ENCODE measurements at places on chromosomes 11 and 22.

GRCh38 chr22:19608003-19608690 lies 83.9 kb upstream of the CLDN5 start:
- no peak for DNase-seq

DNA sequence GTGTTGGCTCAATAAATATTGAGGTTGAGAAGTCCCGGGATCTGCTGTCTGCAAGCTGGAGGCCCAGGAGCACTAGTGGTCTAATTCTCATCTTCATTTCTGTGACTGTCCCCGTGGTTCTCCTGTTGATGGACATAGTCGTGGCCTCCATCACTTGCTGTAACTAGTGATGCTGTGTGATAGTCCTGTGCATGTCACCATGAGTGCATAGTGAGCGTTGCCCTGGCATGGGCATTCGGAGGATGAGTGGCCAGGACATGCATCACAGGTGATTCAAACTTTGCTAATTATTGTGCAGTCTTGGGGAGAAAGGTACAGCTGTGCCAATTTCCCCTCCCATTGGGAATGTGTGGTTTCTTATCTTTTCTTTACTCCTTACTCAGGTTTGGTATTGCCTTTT lies 902.2 kb downstream of the BRD1 start:
- no peak for DNase-seq

DNA sequence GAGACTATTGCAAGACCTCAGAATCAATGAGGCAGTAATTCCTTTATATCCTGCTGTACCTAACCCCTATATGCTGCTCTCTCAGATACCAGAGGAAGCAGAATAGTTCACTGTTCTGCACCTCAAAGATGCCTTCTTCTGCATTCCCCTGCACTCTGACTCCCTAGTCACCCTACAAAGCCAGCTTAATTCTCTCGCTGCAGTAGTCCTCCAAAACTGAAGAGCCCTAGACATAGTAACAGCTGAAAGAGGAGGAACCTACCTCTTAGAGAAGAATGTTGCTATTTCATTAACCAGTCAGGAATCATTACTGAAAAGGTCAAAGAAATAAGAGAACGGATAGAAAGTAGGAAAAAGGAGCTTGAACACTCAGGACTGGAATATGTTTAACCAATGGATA lies 49.3 kb downstream of the PRSS23 start:
- no peak for DNase-seq

DNA sequence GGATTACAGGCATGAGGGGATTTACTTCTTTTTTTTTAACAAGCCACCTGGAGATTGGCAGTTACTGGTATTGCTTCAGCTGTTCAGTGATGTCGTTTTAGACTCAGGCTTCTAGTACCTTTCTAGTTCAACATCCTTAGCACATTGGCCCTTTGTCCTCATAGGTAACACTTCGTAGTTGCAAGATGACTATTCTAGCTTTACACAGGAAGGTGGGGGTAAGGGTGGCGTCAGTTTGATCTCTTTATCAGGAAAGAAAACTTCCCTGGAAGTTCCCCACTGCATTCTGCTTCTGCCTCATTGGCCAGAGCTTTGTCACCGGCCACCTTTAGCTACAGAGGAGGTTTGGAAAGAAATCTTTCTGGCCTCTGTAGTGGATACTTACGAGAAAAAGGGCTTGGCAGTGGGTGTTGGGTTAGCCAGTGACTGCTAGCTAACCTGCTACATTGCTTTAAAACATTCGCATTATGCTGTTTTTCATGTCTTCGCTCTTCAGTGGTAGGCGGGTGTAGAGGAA lies 40.7 kb downstream of the SFI1 start:
- DNase-seq: peak; percentile 4

DNA sequence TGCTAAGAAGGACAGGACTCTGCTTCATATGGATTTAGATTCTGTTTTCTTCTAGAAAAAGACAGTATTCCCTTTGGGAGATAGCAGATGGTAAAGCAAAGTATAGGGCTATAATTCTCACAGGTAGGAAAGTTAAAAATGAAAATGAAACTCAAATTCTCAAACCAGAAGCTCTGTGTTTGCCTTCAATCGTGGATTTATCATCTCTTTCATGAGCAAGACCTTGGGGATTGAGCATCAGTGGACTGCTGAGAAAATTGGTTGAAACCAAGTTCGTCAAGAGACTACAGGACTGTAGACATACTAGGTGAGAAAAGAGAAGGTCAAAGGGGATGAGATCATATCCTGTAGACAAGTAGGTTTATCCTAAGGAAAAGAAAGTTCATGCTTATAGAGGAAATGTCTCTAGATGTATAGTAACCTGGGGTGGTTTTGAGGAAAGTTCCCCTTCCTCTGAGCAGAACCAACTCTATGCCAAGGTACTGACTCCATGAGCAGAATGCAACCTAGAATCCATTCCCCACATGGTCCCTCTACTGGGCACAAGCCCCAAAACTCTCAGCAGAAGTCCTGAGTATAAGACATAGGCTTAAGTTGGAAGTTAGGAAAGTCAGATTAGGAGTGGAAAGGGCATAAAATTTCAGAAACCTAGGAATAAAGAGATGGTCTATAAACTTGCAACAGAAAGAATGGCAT lies 46.5 kb downstream of the SLC5A12 start:
- DNase-seq: no peak

Measured in kidney glomerular epithelial cell (primary cell).